ENCODE measurements at places on chromosomes 12 and 14. TPM values are rescaled to one million over a fixed set of nuclear protein-coding genes. Genes with fewer than 3 reads are reported as not detected.

LGMN gene
- 10.3 TPM for total RNA-seq

- DNase-seq: no peak
Observed at GRCh38 chr12:109961201-109961600, 35.0 kb downstream of the GIT2 start.

DNA sequence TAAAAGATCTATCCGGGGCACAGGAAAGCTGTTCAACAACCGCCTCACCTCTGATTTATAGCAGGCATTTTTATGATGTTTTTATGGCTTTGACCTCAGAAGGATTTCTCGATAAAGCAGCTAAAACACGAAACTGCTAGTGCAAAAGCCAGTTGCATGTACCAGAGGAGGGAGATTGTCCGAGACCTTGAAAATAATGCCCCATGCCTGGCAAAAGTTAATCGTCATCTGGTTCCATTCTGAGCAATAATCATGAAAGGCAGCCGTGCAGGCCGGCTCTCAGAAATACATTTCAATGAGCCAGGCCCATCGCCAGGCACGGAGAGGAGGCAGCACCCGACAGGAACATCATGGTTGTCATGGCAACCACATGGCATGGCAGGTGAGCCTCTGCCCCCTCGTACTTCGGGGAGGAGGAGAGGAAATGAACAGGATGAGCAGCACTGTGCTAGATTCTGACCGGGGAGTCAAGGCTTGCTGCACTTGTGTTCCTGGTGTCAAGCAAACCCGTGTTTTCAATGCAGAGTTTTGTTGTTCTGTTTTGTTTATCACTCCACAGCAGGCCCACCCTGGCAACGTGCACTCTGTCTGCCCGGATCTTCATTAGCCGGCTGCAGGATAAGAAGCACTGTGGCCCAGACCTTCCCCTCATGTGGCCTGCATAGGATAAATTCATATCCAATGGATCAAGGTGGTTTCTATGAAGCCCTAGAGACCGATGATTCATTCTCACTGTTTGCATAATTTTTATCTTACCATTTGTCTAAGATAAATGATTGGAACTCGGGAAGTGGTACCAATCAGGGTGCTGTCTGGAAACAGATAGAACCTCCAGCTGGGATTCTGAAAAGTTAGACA, 160.2 kb downstream of the RIMBP2 start:
- no peak for DNase-seq

TAS2R19 gene
- 2.9 TPM for total RNA-seq

- no peak for DNase-seq
Observed at GRCh38 chr14:100761481-100761880, 34.8 kb downstream of the DLK1 start.
